Fibroblast of skin of right quadriceps (primary cell): ENCODE measurements at places on chromosomes 16 and 17.

GRCh38 chr16:2486645-2487516 lies 12.0 kb downstream of the TBC1D24 start:
- no peak for DNase-seq

DNA sequence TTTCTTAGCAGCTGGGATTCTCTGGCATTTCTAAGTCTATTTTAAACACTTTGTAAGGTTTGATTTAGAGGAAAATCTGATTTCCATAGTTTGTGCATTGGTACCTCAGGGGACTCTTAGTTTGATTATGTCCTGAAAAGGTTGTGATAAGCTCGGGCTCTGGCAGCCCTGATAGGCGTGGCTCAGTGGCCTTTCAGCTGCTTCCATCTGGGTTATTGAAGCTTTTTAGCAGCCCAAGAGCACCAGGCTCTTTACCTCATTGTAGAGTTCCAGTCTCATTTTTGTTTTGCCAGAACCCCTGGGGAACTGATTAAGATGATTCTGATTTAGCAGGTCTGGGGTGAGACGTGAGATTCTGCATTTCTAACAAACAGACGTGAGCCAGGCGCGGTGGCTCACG lies 412.3 kb downstream of the XYLT1 start:
- no peak for DNase-seq

DNA sequence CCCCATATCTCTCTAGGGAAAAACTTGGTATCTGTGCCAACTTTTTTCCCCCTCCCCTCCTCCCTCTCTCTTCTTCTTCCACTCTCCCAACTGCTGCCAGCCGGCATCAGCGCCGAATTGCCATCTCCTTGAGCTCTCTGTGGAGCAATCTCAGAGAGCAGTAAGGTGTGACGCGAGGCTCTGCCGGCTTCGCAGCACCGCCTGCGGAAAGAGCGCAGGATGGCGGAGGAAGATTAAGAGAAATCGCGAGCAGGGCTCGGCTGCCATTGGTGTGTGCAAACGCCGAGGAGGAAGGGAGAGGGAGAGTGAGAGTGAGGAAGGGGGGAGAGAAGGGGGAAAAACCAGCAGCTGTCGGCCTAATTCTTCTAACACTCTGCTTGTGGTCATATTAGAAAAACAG lies 44.2 kb downstream of the NEUROD2 start:
- DNase-seq: no peak

GRCh38 chr16:23528644-23529310 lies 18.5 kb upstream of the GGA2 start:
- DNase-seq: no peak

DNA sequence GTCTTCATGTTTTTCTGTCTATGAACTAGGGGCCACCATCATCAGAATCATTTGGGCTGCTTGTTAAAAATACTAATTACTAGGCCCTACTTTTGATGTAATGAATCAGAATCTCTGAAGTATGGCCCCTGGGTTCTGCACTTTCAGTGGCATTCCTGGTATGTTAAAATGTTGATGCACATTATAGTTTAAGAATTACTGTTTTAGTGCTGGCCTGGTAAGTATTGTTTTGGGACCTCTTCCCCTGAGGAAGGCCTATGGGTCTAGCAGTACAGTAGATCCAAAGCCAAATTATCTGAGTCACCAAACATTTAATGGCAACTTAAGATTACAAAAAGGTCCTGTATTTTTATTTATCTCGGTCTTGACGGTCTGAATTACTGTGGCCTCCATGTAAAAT lies 58.8 kb downstream of the AP2B1 start:
- no peak for DNase-seq

DNA sequence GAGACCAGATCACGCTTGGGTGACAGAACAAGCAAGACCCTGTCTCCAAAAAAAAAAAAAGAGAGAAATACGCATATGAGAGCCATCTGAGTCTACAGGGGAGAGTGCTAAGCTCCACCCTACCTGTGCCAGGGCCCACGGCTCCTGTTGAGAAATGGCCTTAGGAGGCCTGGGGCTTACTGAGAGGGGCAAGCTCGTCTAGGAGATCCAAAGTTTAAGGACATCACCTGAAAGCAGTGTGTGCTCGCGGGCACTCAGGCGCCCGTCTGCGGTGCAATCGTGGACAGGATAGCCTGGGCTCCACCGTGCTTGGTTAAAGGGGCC lies 14.5 kb upstream of the BAIAP2 start:
- no peak for DNase-seq

GRCh38 chr17:4389079-4389478 lies 22.6 kb upstream of the UBE2G1 start:
- DNase-seq: no peak

DNA sequence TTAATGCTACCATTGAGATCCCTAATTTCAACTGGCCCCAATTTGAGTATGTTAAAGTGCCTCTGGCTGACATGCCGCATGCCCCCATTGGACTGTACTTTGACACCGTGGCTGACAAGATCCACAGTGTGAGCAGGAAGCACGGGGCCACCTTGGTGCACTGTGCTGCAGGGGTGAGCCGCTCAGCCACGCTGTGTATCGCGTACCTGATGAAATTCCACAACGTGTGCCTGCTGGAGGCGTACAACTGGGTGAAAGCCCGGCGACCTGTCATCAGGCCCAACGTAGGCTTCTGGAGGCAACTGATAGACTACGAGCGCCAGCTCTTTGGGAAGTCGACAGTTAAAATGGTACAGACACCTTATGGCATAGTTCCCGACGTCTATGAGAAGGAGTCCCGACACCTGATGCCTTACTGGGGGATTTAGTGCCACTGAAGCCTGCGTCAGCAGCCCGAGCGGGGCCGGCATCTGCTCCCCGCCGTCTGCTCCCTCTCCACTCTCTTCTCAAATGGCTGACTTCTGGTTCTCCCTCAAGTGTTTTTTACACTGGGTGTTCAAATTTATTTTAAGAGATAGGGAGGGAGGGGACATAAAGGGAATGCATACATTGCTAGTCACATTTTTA lies 22.9 kb downstream of the DUSP14 start:
- DNase-seq: no peak

GRCh38 chr16:11064202-11064540 lies 119.8 kb downstream of the CLEC16A start:
- no peak for DNase-seq

- peak; percentile 14 for DNase-seq
Observed at GRCh38 chr17:8732406-8733085, 12.1 kb downstream of the CCDC42 start.

DNA sequence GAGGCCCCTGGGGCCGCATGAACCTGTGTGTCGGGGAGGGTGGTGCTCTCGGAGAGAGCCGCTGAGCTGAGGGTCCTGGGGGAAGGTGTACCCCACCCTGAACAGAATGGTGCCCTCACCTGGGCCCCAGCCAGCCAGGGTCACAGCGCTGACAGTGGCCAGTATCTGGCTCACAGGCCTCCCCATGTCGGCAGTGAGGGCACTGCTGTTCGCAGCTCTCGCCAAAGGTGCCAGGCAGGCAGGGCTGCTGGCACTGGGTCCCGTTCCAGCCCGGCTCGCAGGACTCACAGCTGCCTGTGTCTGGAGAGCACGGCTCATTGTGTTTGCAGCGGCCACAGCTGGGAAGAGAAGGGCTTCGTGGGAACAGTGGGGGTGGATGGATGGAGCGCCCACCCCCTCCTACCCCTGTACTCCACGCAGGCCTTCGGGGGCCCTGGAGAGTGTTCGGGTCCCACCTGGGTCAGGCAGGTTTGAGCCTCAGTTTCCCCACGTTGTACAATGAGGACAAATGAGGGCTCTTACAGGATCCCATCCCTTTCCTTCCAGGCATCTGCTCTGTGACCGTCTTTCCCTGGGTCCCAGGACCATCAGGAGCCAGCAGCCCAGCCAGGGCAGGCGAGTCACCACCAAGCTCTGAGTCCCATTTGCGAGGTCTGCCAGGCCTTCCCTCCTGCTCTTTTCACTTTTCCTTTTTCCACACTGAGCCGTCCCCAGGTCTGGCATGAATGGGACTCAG lies 5.0 kb downstream of the SCARF1 start:
- DNase-seq: no peak

DNA sequence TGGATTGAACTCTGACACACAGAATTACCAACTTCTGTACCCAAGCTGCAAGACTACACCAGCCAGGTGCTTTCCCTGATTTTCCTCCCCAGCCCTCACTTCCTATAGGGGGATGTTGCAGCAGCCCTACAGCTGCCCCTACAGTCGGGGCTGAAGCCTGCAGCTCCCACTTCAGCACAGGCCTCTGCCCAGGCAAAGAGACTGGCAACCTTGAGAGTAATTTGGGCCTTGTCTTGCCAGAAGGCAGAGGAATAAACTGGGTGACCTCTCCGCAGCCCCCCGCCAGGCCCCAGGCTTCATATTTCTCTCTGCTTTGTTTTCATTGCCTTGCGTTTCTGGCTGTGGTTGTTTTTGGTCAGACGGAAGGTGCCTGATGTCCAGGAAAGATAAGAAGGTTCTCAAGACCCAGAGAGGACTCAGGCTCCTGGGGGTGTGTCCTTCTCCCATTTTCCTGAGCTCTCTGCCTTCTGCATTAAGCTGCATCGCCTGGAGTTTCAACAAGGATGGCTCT lies 32.0 kb downstream of the SLC6A4 start:
- DNase-seq: no peak

DNA sequence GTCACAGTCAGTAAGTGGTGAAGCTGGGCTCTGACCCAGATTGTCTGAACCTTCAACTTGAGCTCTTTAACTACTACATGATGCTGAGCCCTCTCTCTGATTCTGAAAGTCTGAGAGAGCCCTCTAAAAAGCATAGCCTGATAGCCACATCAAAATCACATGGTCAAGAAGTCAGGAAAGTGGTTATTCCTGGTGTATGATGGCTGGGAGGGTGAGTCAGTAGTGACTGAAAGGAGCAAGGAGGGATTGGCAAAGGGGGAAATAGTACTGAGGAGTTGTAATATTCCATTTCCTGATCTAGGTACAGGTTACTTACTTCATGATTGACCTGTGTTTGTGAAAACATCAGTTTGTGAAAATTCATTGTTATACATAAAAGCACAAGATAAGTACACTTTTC lies 89.1 kb downstream of the SSH2 start:
- DNase-seq: peak; percentile 8

DNA sequence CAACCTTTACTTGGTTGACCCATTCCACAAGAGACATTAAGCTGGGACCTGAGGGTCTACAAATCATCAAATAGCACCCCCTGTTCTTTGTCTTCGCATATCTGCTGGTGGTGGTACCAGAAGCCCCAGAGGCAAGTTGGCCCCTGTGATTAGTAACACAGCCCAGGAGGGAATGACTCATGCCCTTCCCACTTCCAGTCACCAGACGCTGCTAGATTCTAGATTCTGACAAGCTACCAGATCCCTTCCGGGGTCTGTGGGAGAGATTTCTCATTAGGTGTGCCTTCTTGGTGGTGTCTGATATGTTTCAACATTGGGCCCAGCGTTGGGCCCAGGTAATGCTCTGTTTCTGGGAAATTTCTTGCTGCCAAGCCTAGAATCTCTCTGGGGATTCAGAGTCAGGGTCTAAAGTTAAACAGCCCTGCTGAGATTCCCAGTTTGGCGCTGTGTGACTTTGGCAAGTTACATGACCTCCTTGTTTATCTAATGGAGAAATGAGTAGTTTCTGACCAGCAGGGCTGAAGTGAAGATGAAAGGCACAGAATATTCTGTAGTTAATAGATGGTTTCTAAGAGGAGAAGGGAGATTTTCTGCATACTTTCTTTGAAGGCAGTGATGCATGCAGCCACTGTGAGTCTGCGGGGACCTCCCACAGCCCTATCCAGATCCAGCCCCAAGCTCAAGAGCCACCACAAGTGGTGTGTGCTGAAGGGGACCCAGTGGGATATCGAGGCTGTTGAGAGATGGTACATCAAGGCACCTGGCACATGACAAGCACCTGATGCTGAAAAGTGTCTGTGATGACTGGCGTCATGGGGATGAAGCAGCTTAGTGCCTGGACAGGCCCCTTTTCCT lies 3.9 kb downstream of the TRPV2 start:
- DNase-seq: peak; percentile 88

DNA sequence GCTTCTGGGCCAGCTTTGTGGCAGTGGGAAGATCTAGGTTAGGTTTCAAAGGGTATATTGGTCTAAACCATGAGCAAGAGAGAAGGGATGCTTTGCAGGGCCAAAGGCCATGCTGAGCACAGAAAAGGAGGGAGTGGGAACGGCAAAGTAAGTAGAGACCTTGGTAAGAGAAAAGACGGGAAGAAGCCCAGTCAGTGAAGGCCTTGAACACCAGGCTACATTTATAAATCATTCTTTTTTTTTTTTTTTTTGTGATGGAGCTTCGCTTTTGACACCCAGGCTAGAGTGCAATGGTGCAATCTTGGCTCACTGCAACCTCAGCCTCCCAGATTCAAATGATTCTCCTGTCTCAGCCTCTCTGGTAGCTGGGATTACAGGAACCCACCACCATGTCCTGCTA lies 18.1 kb downstream of the TOM1L2 start:
- DNase-seq: no peak

DNA sequence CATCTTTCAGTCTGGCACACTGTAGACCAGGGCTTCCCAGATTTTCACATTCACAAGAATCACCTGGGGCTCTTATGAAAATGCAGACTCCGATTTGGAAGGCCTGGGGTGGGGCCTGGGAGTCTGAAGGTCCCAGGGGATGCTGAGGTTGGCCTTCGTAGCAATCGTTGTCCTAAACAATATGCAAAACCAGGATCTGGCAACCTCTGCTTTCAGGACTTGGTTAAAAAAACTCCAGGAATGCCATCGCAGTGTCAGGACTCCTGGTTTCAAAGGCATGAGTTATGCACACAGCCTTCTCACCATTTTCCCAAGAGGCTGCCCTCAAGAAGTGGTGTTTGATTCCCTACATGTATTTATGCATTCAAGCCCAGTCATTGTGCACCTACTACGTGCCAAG lies 6.7 kb downstream of the CLEC19A start:
- no peak for DNase-seq

GRCh38 chr17:10186771-10187410 lies 11.5 kb downstream of the GAS7 start:
- no peak for DNase-seq

GRCh38 chr16:84660973-84661372 lies 12.7 kb downstream of the KLHL36 start:
- DNase-seq: no peak

GRCh38 chr17:81868674-81869220 lies 2.4 kb downstream of the ARHGDIA start:
- peak; percentile 87 for DNase-seq

GRCh38 chr16:13348416-13348815 lies 447.0 kb downstream of the SHISA9 start:
- no peak for DNase-seq

- no peak for DNase-seq
Observed at GRCh38 chr16:2429771-2430663, 770 bp downstream of the CCNF start.

DNA sequence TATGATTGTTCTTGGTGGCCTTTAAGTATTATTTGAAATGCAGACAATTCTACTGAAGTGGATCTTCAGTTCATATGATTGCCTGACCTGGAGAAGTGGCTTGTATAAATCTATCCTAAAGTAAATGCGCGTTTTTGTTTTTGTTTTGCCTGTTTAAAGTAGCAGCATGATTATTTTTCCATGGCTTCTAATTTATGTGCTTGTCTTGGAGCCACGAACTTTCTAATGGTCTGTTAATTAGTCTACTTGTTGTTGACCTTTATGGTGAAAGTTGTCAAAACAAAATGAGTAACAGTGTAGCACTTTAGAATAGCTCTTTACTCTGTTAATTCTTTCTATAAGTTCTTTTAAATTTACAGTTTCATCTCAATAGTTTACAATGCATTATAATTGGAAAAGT lies 1.7 kb downstream of the PRKAR1A start:
- DNase-seq: no peak

GRCh38 chr17:45311760-45312476 lies 4.9 kb downstream of the MAP3K14 start:
- DNase-seq: no peak
